ENCODE measurements at places on chromosomes 4 and X. TPM values are rescaled to one million over a fixed set of nuclear protein-coding genes. Genes with fewer than 3 reads are reported as not detected.

UGT2A1 gene
- not detected for total RNA-seq

BEX1 gene
- 8.7 TPM for total RNA-seq

CDS1 gene
- total RNA-seq = 0.26 TPM

TLR1 gene
- 1.5 TPM for total RNA-seq

PIGA gene
- 9.2 TPM for total RNA-seq

TBX22 gene
- total RNA-seq = not detected

CXCL1 gene
- total RNA-seq = 120 TPM

AREG gene
- 0.30 TPM for total RNA-seq

TMPRSS11B gene
- total RNA-seq = not detected

MTCP1 gene
- 9.6 TPM for total RNA-seq

UGT2B10 gene
- total RNA-seq = not detected

TSPAN5 gene
- total RNA-seq = 53.8 TPM

CORIN gene
- total RNA-seq = 2.4 TPM

IL13RA1 gene
- 68.8 TPM for total RNA-seq

FTHL17 gene
- not detected for total RNA-seq

PCDH10 gene
- 85.6 TPM for total RNA-seq

RHOXF2B gene
- total RNA-seq = not detected

EDA2R gene
- 10.9 TPM for total RNA-seq

KCNIP4 gene
- not detected for total RNA-seq

IBSP gene
- 1.9 TPM for total RNA-seq

MAP9 gene
- total RNA-seq = 17.1 TPM

RIPPLY1 gene
- not detected for total RNA-seq

USP26 gene
- not detected for total RNA-seq

PF4V1 gene
- total RNA-seq = 2.1 TPM

BRS3 gene
- not detected for total RNA-seq
